CD8-positive, alpha-beta memory T cell (primary cell): ENCODE measurements at places on chromosomes 11 and 22. TPM values are rescaled to one million over a fixed set of nuclear protein-coding genes. Genes with fewer than 3 reads are reported as not detected.
A peak's percentile ranks its signal among the peaks of the same experiment; 100 is the strongest.

The IRAG1 gene
- total RNA-seq, result not detected

The YAP1 gene
- 0.42 TPM for total RNA-seq

The CTSW gene
- total RNA-seq, result 44.3 TPM

The CASTOR1 gene
- 5.3 TPM for total RNA-seq

The MRPL11 gene
- 152 TPM for total RNA-seq

The CRYBA4 gene
- not detected for total RNA-seq

The DDTL gene
- total RNA-seq, result not detected

The SLC5A1 gene
- not detected for total RNA-seq

The CALCA gene
- total RNA-seq, result not detected

The BBOX1 gene
- not detected for total RNA-seq

The OR10D3 gene
- total RNA-seq, result not detected

The SLC37A4 gene
- total RNA-seq, result 28.5 TPM

The XKR3 gene
- total RNA-seq, result not detected

The CHCHD10 gene
- 186 TPM for total RNA-seq

The HIKESHI gene
- total RNA-seq, result 56.9 TPM

- H3K27me3 ChIP-seq, result no peaks in the 10 kb centered on the region
- no peak overlapping the region for H3K27ac ChIP-seq
- H3K4me3 ChIP-seq, result no peak overlapping the region
- no peak for DNase-seq
- H3K4me1 ChIP-seq, result no peaks in the 10 kb centered on the region
- H3K36me3 ChIP-seq, result no peaks in the 10 kb centered on the region
Observed at GRCh38 chr11:115751243-115752015, 247.2 kb upstream of the CADM1 start.

DNA sequence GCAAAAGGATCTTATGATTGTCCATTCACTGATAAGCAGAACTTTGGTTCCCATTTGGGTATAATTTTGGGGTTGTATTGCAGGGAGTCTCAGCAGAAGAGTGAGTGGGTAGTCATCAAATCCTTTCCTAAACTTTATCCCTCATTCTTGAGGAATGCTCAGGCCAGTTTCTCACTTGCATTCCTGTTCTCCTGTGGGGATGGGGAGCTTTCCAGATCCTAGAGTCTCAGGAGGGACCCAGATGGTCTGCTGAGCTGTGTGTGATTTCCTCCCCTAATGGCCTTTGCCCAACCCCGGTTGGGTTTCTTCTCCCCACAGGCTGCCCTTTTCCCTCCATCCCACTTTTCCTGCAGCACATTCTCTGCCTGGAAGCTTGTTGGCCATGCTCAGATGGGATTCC is 79.9 kb downstream of the MIAT start:
- no peaks in the 10 kb centered on the region for H3K4me1 ChIP-seq
- DNase-seq, result no peak
- peaks cover 7% of the 10 kb centered on the region for H3K36me3 ChIP-seq
- H3K27ac ChIP-seq, result no peak overlapping the region
- H3K27me3 ChIP-seq, result no peaks in the 10 kb centered on the region

DNA sequence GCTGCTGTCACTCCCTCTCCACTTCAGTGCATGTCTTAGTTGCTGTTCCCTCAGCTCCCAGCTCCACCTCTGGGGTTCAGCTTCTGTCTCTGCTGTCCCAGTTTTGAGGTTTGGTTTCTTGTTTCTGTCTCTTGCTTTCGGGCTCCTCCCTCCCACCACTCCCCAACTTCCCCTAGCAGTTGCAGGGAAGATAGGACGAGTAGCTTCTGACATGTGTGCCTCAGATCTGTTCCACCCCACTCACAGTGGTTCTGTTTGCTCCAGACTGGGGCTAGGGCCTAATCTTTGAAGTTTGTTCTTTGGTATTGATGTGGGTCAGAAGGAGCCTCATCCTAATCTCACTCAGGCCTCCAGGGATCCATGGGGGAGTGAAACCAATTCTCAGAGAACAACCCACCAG is 2.6 kb upstream of the RRM1 start:
- peaks cover 4% of the 10 kb centered on the region for H3K36me3 ChIP-seq
- DNase-seq, result no peak
- no peaks in the 10 kb centered on the region for H3K27me3 ChIP-seq
- H3K27ac ChIP-seq, result peak overlapping the region; percentile 57
- H3K4me3 ChIP-seq, result no peak overlapping the region

- H3K4me3 ChIP-seq, result no peak overlapping the region
- H3K27me3 ChIP-seq, result no peaks in the 10 kb centered on the region
- H3K27ac ChIP-seq, result no peak overlapping the region
- no peaks in the 10 kb centered on the region for H3K36me3 ChIP-seq
- H3K4me1 ChIP-seq, result no peaks in the 10 kb centered on the region
Observed at GRCh38 chr22:49009359-49010063, 818.2 kb downstream of the BRD1 start.

- no peaks in the 10 kb centered on the region for H3K27me3 ChIP-seq
- H3K4me3 ChIP-seq, result no peak overlapping the region
- DNase-seq, result no peak
- no peak overlapping the region for H3K27ac ChIP-seq
- H3K36me3 ChIP-seq, result no peaks in the 10 kb centered on the region
- no peaks in the 10 kb centered on the region for H3K4me1 ChIP-seq
Observed at GRCh38 chr11:122769126-122769780, 69.0 kb upstream of the CRTAM start.

- no peak overlapping the region for H3K27ac ChIP-seq
- no peaks in the 10 kb centered on the region for H3K27me3 ChIP-seq
- no peak overlapping the region for H3K4me3 ChIP-seq
- no peaks in the 10 kb centered on the region for H3K4me1 ChIP-seq
Observed at GRCh38 chr11:127616158-127616557, 615.6 kb upstream of the KIRREL3 start.

- H3K36me3 ChIP-seq, result no peaks in the 10 kb centered on the region
Observed at GRCh38 chr22:25110846-25111578, 88.6 kb upstream of the CRYBB3 start.

GRCh38 chr22:35852076-35852475 is 134.4 kb downstream of the APOL5 start:
- no peak overlapping the region for H3K4me3 ChIP-seq
- H3K4me1 ChIP-seq, result no peaks in the 10 kb centered on the region
- no peak for DNase-seq

- H3K27ac ChIP-seq, result no peak overlapping the region
- peaks cover 6% of the 10 kb centered on the region for H3K4me1 ChIP-seq
- H3K4me3 ChIP-seq, result no peak overlapping the region
- no peaks in the 10 kb centered on the region for H3K36me3 ChIP-seq
- peaks cover 7% of the 10 kb centered on the region for H3K27me3 ChIP-seq
Observed at GRCh38 chr11:134055029-134055428, 13.8 kb upstream of the JAM3 start.

- H3K27ac ChIP-seq, result no peak overlapping the region
- no peaks in the 10 kb centered on the region for H3K27me3 ChIP-seq
- H3K4me1 ChIP-seq, result no peaks in the 10 kb centered on the region
- no peak overlapping the region for H3K4me3 ChIP-seq
Observed at GRCh38 chr11:36313750-36314433, 17.8 kb downstream of the PRR5L start.

DNA sequence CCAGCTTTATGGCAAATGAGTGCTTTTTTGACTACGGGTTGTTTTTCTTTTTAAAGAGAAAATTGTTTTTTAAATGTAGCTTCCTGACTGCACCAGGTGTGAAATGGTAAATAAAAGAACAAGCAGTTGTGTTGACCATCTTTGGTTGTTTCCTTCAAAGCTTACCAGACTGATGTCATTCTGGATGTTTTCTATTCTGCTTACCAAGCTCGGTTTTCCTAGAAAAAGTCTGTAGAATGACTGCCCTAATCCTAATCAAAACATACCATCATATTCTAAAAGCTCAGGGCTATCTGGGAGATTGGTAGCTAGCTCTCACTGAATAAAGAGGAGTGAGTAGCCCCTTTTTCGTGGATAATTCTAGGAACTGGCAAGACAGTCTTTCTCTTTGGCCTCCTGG is 77.7 kb downstream of the GAB2 start:
- H3K27ac ChIP-seq, result peak overlapping the region; percentile 52
- no peaks in the 10 kb centered on the region for H3K36me3 ChIP-seq
- no peak for DNase-seq
- H3K4me3 ChIP-seq, result no peak overlapping the region
- no peaks in the 10 kb centered on the region for H3K4me1 ChIP-seq
- H3K27me3 ChIP-seq, result no peaks in the 10 kb centered on the region

DNA sequence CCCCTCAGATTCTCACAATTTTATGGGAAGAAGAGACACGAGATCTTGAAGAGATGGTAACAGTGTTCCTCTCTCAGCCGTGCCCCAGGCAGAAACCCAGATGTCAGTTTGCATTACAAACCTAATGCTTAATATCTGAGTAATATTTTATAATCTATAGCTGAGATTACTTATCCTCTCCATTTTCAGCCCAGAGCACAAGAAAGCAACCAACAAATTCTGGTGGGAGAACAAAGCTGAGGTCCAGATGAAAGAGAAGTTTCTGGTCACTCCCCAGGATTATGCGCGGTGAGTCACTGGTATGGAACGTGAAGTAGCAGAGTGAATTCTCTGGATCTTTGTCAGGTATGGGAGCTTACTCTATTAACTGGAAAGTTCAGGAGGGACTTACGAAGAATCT is 884 bp downstream of the CENATAC start:
- H3K4me3 ChIP-seq, result peak overlapping the region; percentile 94
- peaks cover 16% of the 10 kb centered on the region for H3K36me3 ChIP-seq
- peak overlapping the region; percentile 84 for H3K27ac ChIP-seq

- H3K4me3 ChIP-seq, result no peak overlapping the region
- H3K27me3 ChIP-seq, result no peaks in the 10 kb centered on the region
- H3K36me3 ChIP-seq, result no peaks in the 10 kb centered on the region
Observed at GRCh38 chr11:2406878-2407410, 6.4 kb downstream of the TSSC4 start.

GRCh38 chr22:50473855-50474671 is 772 bp downstream of the SBF1 start:
- H3K4me3 ChIP-seq, result peak overlapping the region; percentile 74
- peak overlapping the region; percentile 35 for H3K27ac ChIP-seq
- H3K4me1 ChIP-seq, result peaks cover 52% of the 10 kb centered on the region

GRCh38 chr22:24506802-24507438 is 11.8 kb downstream of the UPB1 start:
- no peaks in the 10 kb centered on the region for H3K36me3 ChIP-seq
- no peaks in the 10 kb centered on the region for H3K4me1 ChIP-seq
- DNase-seq, result no peak
- H3K27ac ChIP-seq, result no peak overlapping the region
- H3K4me3 ChIP-seq, result no peak overlapping the region
- no peaks in the 10 kb centered on the region for H3K27me3 ChIP-seq

- no peaks in the 10 kb centered on the region for H3K27me3 ChIP-seq
- no peaks in the 10 kb centered on the region for H3K36me3 ChIP-seq
- no peak for DNase-seq
- H3K27ac ChIP-seq, result no peak overlapping the region
Observed at GRCh38 chr11:28133146-28133545, 25.0 kb downstream of the METTL15 start.

DNA sequence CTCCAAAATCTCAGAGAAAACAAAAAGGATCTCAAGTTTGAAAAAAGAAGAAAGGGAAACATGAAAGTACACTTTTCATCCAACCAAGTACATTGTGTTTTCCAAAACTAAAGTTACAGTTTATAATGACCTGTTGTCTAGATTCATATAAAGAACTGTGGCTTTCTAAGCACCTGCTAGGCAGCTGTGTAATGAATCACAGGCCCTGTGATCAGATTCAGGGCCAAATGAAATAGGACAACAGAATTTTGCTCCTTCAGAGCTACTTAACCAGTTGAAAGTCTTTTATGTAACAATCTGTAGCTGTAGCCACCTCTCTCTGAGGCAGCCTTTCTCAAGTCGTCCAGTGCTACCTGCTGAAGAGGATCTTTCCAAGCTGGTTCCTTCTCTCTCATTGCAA is 960.0 kb upstream of the RAG2 start:
- DNase-seq, result no peak
- no peaks in the 10 kb centered on the region for H3K36me3 ChIP-seq
- no peak overlapping the region for H3K4me3 ChIP-seq
- H3K27ac ChIP-seq, result no peak overlapping the region
- no peaks in the 10 kb centered on the region for H3K27me3 ChIP-seq

- H3K4me3 ChIP-seq, result no peak overlapping the region
- no peaks in the 10 kb centered on the region for H3K27me3 ChIP-seq
- DNase-seq, result no peak
Observed at GRCh38 chr11:35256296-35256695, 117.3 kb downstream of the CD44 start.

GRCh38 chr11:46855167-46855566 is 9.1 kb upstream of the CKAP5 start:
- DNase-seq, result no peak
- H3K4me1 ChIP-seq, result no peaks in the 10 kb centered on the region
- no peak overlapping the region for H3K4me3 ChIP-seq
- no peak overlapping the region for H3K27ac ChIP-seq
- no peaks in the 10 kb centered on the region for H3K36me3 ChIP-seq

GRCh38 chr11:75399344-75400145 is at the start of gene RPS3:
RPS3 (plus strand) TSS chr11:75399518; CDS start chr11:75399548, 30 bp downstream.
- no peaks in the 10 kb centered on the region for H3K27me3 ChIP-seq
- DNase-seq, result peak; percentile 85
- peak within 1 kb of the TSS; percentile 88 for H3K27ac ChIP-seq
